ENCODE measurements at places on chromosomes 7 and 10.

GRCh38 chr10:95835149-95835860 lies 72.5 kb upstream of the CC2D2B start:
- DNase-seq, result no peak

GRCh38 chr7:158488181-158488971 lies 99.2 kb downstream of the PTPRN2 start:
- no peak for DNase-seq

DNA sequence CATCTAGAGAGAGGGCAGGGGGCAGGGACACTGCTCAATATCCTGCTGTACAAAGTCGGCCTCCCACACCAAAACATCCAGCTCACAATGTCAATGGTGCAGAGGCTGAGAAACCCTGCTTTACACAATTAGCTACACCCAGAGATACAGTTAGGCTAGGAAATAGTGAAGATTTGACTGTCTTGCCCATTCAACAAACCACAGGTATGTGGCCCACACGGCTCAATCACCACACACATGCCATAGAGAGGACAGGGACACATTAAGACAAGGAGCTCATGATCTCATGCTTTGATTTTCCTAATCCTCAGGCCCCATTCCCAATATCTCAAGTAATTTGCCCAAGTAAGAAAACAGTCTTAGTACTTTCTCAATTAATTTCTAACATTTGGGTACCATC lies 110.4 kb downstream of the OSBPL3 start:
- DNase-seq, result no peak

GRCh38 chr10:115049318-115049717 lies 43.8 kb upstream of the ATRNL1 start:
- no peak for DNase-seq

DNA sequence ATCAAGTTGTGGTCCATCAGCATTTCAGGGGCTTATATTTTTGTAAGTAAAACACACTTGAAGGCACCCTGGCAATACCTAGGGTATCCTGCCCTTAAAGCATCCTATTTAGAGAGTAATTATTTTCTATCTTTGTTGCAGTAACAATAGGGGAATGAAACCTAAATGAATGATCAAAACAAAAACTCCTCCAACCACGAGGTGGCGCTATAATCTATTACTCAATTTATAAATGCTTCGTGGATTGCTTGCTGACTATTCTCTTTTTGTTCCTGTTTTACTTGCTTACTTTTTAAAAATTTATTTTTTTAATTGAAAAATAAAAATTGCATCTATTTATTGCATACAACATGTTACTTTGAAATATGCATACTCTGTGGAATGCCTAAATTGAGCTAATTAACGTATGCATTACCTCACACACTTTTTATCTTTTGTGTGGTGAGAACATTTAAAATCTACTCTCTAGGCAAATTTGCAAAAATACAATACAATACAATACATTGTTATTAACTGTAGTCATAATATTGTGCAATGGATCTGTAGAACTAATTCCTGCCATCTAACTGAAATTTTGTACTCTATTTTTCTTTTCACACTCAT lies 147.7 kb upstream of the BMPER start:
- no peak for DNase-seq

- no peak for DNase-seq
Observed at GRCh38 chr10:114306116-114306973, 67.3 kb downstream of the VWA2 start.

- no peak for DNase-seq
Observed at GRCh38 chr7:134798155-134798554, 18.7 kb downstream of the CALD1 start.

GRCh38 chr7:64992971-64993370 lies 2.1 kb upstream of the ZNF117 start:
- DNase-seq, result no peak
